ENCODE measurements at places on chromosomes 3 and 15. TPM values are rescaled to one million over a fixed set of nuclear protein-coding genes. Genes with fewer than 3 reads are reported as not detected.

MKRN2OS gene
- 0.97 TPM for total RNA-seq

DNA sequence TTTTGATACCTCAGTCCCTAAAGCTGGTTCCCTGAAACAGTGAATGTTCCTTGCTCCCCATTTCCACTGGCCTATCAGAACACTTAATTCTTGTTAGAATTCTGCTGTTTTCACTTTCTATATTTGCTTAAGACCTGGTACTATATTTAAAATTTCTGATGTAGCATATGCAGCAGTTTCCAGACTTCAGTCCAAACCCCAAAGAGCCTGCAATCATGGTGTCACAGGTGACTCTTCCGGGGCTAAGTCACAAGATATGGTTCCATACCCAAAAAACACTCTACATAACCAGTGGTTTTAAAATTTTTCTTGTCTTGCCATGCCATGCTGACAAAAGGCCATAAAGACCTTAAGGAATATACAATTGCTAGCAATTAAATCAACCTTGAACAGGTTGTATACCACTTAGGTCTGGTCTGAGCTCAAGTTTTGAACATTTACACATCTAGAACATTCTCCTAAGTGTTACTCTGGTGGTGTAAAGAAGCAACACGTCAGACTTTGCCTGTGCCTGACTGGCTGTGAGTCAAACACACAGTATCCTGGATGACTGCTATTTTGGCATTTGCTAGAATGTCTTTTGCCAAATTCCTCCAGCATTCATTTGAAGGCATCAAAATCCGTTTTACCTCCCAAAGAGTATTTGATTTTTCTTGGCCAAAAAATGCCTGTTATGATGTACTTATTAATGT is 160.0 kb downstream of the FRMD5 start:
- H3K27me3 ChIP-seq = peaks cover 18% of the 10 kb centered on the region
- no peak for DNase-seq

DNA sequence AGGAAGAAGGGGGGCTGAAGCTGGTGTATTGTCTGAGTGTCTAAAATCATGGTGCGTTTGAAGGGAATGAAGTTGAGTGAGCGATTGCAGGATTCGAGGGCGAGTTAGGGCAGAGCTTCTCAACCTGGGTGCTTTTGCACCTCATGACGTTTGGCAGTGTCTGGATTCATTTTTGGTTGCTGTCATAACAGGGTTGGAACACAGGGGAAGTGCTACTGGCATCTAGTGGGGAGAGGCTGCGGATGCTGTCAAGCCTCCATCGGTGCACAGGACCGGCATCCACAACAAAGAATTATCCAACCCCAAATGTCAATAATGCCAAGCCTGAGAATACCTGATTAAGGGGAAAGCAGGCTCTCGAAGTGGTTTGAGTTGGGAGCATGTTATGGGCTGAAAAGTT is 120.0 kb downstream of the SLCO3A1 start:
- no peaks in the 10 kb centered on the region for H3K27me3 ChIP-seq
- peaks cover 57% of the 10 kb centered on the region for H3K4me1 ChIP-seq
- peak overlapping the region; percentile 23 for H3K27ac ChIP-seq
- H3K36me3 ChIP-seq = no peaks in the 10 kb centered on the region
- DNase-seq = no peak

- H3K27ac ChIP-seq = no peak overlapping the region
- H3K4me1 ChIP-seq = no peaks in the 10 kb centered on the region
- DNase-seq = no peak
- no peaks in the 10 kb centered on the region for H3K27me3 ChIP-seq
- no peaks in the 10 kb centered on the region for H3K36me3 ChIP-seq
These were observed 7.3 kb downstream of the KIF23 start for GRCh38 chr15:69421498-69421897.
